Testis (tissue), 5 donors: ENCODE measurements at places on chromosomes 3 and 15. TPM values are rescaled to one million over a fixed set of nuclear protein-coding genes. Genes with fewer than 3 reads are reported as not detected.
A peak's percentile ranks its signal among the peaks of the same experiment; 100 is the strongest.

DNA sequence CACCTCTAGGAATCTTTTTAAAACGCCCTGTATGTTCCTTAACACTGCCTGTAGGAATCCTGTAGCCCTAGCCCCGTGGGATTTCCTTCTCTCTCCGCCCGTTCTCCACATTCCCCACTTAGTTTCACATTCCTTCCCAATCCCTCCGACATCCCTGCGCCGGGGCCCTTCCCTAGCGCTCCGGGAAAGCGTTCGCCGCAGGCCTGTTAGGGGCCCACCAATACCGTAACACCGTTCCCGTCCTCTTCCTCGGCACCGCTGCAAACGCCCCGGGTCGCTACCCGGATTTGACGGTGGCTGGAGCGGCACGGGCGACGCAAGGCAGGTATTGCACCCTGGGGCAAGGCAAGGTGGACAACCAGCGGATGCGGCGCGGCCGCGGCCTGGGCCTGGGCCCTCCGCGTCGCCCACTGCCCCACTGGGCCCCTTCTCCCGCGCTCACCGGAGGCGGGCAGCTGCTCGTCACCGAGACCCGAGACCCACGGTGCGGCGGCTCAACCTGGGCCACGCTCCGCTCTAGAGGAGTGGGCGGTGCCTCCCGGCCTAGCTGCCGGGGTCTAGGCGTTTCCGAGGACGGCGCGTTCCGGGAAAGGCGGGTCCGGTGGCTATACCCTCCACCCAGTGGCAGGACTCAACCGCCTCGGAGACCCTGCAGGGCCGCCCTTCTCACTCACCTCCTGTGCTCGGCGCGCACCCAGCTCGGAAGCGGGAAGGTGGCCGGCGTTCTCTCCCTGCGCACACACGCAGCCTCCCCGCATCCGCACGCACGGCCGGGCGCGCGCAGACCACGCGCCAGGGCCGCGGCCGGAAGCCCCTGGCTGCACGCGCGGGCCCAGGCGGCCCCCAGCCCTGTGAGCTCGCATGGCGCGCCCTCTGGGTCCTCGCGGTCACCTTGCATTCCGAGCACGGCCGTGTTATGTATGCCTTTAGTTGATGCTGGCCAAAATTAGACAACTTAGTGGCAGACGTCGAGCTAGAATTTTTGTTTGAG, at the start of gene B3GALNT1:
B3GALNT1 (minus strand) TSS at position 789 of the 991 bp plus-strand sequence. CDS start 18,595 bp downstream, outside the sequence.
- peak; percentile 72 for DNase-seq

DNA sequence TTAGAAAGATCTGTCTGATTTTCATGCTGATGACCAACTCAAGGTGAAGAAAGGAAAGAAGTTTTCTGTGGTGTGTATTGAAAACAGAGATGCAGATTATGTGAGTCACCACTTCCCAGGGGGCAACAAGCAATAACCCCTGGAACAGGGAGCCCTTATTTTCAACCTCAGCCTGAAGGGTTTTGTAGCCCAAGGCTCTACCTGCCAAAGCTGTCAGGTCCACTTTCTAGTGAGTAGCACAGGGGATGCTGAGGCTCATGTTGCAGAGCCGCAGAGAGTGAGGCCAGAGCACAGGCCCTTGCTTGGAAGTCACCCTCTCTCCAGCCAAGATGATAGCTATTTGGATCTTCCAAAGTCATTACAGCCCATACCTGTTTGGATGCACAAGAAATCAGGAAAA, 152.2 kb upstream of the SLC24A5 start:
- no peak for DNase-seq

DNA sequence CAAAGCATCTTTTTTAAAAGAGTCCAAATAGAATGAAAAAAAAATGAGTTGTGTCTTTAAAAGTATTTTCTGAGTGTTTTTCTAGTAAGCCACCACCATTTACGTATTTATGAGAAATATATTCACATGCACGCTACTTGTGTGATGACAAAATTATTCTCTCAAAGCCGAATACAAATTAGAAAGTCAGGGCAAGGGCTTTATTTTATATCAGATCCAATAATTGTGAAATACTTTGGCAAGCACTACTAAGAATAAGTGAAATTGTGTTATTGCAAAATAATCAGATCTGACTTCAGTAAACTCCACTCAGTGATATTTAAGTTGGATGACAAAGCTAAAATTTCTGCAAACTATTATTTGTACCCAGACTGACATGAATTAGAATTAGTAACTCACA, 589.3 kb upstream of the KCNMB2 start:
- no peak for DNase-seq

GRCh38 chr3:120451272-120451761, 525 bp upstream of the FSTL1 start:
- DNase-seq: peak; percentile 23

GRCh38 chr3:65945480-65945879, 93.2 kb downstream of the MAGI1 start:
- no peak for DNase-seq

GRCh38 chr15:77909182-77909940, 168.2 kb downstream of the TBC1D2B start:
- DNase-seq: no peak

DNA sequence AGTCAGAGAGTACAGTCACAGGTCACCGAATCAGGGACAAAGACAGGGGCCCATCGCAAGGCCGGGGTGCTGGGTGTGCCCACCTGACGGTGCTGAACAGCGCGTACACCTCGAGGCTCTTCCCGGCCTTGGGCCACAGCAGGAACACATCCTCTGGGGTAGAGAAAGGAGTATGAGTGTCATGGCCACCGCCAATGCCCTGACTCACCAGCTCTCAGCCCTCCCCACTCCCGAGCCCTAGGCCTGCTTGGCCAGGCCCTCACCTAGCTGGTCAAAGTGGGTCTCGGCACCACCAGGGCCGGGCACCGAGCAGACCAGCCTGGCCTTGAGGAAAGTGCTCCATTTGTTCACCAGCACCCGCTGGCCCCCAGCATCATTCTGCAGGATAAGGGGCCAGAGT, 4.2 kb downstream of the SEMA3G start:
- no peak for DNase-seq

- no peak for DNase-seq
Observed at GRCh38 chr3:16224325-16224724, 40.4 kb downstream of the DPH3 start.

DNA sequence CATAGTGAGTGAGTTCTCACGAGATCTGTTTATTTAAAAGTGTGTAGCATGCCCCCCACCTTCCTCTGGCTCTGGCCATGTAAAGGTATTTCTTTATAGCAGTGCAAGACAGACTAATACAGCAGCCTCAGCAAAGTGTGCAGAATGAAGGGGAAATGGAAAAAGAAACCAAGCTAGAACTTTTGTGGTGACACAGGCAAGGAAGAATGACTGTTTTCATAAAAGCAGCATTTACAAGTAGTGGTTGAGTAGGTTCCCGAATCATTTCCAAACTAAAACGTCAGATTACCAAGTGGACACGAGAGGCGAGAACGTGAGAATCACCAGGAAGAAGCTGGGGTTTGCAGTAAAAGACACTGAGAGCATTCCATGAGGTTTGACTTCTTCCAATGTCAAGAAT, 100.2 kb upstream of the AKAP13 start:
- no peak for DNase-seq

GRCh38 chr3:68025189-68025588, 370.8 kb upstream of the SUCLG2 start:
- DNase-seq: no peak

DNA sequence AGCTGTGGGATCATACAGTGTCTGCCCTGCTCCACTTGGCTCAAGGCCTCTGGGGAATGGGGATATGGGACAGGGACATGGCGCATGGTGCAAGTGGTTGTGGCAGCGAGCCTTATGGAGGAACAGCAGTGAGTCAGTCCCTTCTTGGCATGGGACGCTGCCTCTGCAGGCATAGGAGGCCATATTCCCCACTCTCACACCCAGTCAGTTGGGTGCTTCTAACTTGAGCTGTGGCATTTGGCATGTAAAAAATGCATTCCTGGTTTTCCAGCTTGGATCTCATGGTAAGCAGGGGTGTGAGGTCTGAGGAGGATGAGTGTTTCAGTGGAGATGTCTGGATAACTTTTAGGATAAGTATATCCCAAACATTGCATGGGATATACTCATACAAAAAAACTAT, 31.6 kb upstream of the UBE2Q2 start:
- no peak for DNase-seq

DNA sequence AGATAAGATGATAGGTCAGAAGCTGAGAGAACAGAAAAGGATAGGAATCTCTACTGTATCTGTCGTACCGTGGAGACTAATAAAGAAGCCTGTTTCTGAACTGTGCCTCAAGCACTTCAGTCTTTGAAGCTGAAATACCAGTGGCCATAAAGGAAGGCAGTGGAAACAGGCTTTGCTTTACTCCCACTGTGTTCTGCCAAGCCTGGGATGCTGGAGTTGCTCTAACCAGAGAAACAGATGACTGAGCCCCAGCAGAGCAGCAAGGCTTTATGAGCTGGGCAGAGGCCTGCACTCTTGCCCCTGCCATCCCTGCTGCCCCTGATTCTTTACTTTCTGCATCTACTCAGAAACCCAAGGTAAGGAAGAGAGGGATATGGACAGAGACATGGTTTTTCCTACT, 89.4 kb downstream of the PDE8A start:
- DNase-seq: no peak

- DNase-seq: no peak
Observed at GRCh38 chr3:123130079-123130750, 63.4 kb downstream of the PDIA5 start.

- no peak for DNase-seq
Observed at GRCh38 chr3:142987080-142987700, 14.2 kb upstream of the U2SURP start.

DNA sequence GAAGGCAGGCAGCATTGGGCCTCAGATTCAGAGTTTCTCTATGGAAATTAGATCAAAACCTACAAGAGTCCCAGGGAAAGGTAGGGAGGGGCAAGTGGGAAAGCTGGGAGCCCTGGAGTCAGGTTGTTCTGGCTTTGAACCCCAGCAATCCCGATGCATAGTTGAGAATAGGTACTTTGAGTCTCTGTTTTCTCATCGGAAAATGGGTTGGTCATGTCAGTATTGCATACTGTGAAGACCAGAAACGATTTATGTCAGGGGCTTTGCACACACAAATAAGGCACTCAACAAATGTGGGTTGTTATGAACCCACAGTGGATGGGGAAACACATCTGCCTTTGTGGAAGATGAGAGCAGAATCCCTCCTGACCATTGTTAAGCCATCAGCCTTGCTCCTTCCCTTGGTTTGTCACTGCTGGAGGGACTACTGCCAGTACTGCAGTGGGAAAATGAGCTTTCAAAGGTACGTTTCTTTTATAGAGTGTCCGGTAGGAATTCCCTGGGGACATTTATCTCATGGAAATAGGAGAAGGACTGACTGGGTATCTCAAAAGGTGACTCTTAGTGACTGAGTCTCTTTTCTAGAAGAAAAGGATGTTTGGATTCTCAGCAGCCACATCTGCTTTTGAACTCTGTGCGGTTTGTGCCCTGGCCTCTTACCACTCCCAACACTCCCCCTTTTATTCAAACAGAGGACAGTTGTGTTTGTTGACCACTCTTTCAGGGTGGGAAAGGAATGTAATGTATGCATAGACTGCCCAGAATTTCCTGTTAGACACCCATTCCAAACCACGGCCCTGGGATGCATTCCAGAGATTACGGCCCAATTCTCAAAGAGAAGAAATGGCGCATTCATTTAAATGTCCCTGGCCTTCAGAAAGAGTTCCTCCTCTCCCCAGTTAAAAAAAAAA, 54.6 kb upstream of the VILL start:
- no peak for DNase-seq

- no peak for DNase-seq
Observed at GRCh38 chr3:175495331-175495730, 636.2 kb downstream of the NAALADL2 start.

- DNase-seq: peak; percentile 46
Observed at GRCh38 chr15:64687688-64688087, 87.7 kb downstream of the RBPMS2 start.

- DNase-seq: no peak
Observed at GRCh38 chr3:38281895-38282686, at the start of gene SLC22A14. SLC22A14 (plus strand) TSS chr3:38282294; CDS start chr3:38306027, 23,733 bp downstream.

DNA sequence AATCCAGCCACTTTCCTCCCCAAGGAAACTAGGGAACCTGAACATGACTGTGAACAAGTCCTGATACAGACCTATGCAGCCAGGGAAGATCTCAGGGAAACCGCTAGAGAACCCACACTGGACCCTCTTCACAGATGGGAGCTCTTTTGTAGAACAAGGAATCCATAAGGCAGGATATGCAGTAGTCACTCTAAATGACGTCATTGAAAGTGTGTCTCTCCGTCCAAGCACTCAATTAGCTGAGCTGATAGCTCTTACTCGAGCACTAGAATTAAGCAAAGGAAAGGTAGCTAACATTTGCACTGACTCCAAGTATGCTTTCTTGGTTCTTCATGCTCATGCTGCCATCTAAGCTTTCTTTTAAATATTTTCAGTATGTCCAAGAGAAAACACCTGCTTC, 10.0 kb upstream of the SMCO1 start:
- DNase-seq: no peak

DNA sequence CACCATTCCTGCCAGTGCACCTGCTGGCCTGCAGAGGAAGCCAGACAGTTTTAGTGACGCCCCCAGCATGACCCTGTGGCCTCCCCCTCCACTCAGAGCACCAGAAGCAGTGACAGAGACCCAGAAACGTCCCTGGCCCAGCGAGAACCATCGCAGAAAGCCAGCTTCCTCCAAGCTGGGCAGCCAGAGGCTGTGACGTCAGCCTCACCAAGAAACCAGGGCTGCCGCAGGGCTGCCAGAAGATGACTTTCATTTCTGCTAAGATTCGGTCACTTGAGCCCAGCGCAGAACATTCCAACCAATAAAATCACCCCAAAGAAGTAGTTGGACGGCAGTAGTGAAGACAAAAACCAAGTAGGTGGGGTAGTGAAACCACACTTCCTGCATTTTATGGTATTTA, 29.6 kb upstream of the RPL32 start:
- DNase-seq: no peak

GRCh38 chr3:54698054-54698453, 229.8 kb downstream of the LRTM1 start:
- DNase-seq: no peak

POC1A gene
- total RNA-seq: 21.7 TPM

SLC24A5 gene
- total RNA-seq: not detected

TM4SF4 gene
- total RNA-seq: 0.12 TPM

SGO1 gene
- 11.9 TPM for total RNA-seq

SYNM gene
- 11.1 TPM for total RNA-seq

MLF1 gene
- 211 TPM for total RNA-seq

IL20RB gene
- 2.0 TPM for total RNA-seq

IL1RAP gene
- total RNA-seq: 1.7 TPM

RTF1 gene
- total RNA-seq: 56.9 TPM

ABI3BP gene
- 8.7 TPM for total RNA-seq

RPL35A gene
- total RNA-seq: 264 TPM

PLSCR5 gene
- not detected for total RNA-seq

RASL12 gene
- 64.7 TPM for total RNA-seq

AMT gene
- total RNA-seq: 10.4 TPM
